Stimulated activated CD4-positive, alpha-beta T cell treated with anti-CD3 and anti-CD28 coated beads, Interleukin-1b, Interleukin-23, amount 100 ng/mL, for 1 hour (primary cell): ENCODE measurements at places on chromosomes 16 and 17.

GRCh38 chr17:65297916-65298315, 160.7 kb downstream of the RGS9 start:
- no peak for DNase-seq

- DNase-seq: no peak
Measured at GRCh38 chr17:57721967-57722703, 23.0 kb downstream of the CCDC182 start.

DNA sequence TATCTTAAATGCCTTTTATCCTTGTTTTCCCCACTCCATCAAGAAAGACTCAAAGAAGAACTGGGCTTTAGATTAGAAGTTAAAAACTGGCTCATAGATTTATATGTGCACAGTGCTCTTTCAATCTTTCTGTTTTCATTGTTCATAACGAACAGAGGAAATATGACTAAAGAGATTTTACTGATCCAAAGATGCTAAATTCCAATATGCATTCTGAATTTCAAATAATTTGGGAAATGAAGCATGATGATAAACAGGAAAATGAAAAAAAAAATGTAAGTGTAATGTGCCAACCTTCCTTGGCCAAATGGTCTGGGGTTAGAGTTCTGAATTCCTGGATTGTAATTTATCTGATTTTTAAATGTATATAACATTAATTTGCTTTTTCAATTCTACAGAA, 25.0 kb upstream of the SMIM36 start:
- no peak for DNase-seq

GRCh38 chr17:28117304-28117703, 74.8 kb downstream of the NLK start:
- no peak for DNase-seq

GRCh38 chr17:71409712-71410111, 711.1 kb upstream of the SOX9 start:
- no peak for DNase-seq

- no peak for DNase-seq
Measured at GRCh38 chr16:89581861-89582563, 6.5 kb downstream of the CPNE7 start.

- no peak for DNase-seq
Measured at GRCh38 chr17:41446806-41447205, 6.0 kb upstream of the KRT38 start.

- no peak for DNase-seq
Measured at GRCh38 chr17:39045948-39046679, 78.9 kb upstream of the FBXO47 start.

DNA sequence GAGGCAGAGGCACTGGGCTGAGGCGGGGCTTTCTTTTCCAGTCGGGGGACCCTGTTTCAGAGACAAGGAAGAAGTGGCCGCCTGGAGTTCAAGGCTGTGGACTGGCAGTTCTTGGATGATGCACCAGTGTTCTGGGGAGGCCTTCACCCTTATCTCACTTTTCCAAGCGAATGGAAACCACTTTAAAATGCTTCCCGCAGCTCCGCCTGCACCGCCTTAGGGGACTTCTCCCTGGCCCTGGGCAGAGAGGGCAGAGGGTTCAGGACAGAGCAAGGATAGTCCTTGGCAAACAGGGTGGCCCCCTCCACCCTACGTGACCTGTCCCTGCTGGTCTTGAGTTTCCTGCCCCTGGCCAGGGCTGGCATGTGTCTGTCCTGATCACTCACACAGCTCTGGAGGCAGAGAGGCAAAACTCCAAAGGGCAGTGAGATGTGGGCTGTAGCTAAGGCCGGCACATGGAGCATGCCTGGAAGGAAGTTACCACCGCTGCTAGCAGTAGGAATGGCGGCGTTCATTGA, 20.6 kb downstream of the RTN4RL1 start:
- no peak for DNase-seq

GRCh38 chr16:64181271-64181925, 940.5 kb downstream of the CDH11 start:
- no peak for DNase-seq
